ENCODE measurements at places on chromosomes 4 and X. TPM values are rescaled to one million over a fixed set of nuclear protein-coding genes. Genes with fewer than 3 reads are reported as not detected.

GRCh38 chr4:168383510-168383909 lies 65.0 kb upstream of the DDX60 start:
- ATAC-seq: no peak

DNA sequence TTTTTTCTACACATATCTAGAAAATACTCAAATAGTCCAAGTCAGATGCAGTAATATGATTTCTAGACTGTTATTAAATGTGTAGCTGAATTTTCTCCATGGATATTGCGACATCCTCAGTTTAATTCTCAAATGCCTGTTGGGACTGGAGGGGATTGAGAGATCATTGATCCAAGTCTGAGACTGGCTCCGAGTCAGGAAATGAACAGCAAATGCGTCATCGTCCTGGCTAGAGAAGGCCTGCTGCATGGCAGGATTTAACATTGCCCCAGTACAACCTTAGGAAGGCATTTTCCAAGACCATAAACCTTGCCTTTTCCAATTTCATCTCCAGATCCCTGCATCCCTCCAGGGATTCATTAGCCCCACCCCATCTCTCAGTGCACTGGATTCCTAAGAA lies 56.6 kb upstream of the SLC6A14 start:
- peak; percentile 67 for ATAC-seq

GRCh38 chr4:77084019-77084639 lies 8.3 kb upstream of the CCNI start:
- no peak for ATAC-seq

- no peak for ATAC-seq
Observed at GRCh38 chr4:43163101-43163792, 270.7 kb downstream of the GRXCR1 start.

The RBM46 gene
- 0.08 TPM for total RNA-seq

The MPP1 gene
- total RNA-seq: 33.6 TPM
